ENCODE measurements at places on chromosomes 1 and 21.

GRCh38 chr1:114502080-114502479 is 8.9 kb downstream of the TRIM33 start:
- no peak for DNase-seq

DNA sequence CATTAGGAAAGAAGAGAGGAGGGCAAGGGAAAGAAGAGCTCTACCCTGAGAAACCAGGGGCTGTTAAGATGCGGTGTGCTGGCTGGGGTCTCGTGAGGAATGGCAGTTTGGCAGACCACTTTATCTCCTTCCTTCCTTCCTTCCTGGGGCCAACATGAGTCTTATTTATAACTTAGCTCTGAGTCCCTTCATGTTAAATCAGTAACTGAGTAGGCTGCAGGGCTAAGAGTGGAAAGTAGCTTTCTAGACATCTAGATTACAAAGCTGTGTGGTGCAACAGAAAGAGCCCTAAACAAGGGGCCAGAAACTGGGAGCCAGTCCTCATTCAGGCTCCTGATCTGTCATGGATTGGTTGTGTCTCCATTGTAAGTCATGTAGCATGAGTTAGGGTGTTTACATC is 135.4 kb upstream of the DUSP10 start:
- no peak for DNase-seq

- no peak for DNase-seq
Measured at GRCh38 chr1:199815947-199816346, 211.6 kb upstream of the NR5A2 start.

GRCh38 chr1:189289346-189289745 is 1188.3 kb downstream of the BRINP3 start:
- DNase-seq, result no peak

DNA sequence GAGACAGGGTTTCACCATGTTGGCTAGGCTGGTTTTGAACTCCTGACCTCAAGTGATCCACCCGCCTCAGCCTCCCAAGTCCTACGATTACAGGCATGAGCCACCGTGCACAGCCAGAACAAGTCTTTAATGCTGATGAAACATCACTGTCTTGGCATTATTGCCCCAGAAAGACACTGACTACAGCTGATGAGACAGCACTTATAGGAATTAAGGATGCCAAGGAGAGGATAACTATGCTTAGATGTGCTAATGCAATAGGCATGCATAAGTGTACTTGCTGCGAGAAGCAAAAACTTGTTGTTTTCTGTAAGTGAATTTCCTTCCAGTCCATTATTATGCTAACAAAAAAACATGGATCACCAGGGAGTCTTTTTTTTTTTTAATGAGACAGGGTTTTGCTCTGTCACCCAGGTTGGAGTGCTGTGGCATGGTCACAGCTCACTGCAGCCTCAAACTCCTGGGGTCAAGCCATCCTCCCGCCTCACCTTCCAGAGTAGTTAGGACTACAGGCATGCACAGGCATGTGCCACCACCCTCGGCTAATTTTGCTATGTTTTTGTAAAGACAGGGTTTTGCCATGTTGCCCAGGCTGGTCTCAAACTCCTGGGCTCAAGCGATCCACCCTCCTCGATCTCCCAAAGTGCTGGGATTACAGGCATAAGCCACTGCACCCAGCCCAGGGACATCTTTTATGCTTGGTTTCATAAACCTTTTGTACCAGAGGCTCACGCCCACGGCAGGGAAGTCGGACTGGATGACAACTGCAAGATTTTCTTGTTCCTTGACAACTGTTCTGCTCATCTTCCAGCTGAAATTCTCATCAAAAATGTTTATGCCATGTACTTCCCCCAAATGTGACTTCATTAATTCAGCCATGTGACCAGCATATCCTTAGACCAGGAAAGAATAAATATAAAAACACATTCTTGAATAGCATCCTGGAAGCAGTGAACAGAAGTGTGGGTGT is 23.1 kb downstream of the RHEX start:
- DNase-seq, result no peak

DNA sequence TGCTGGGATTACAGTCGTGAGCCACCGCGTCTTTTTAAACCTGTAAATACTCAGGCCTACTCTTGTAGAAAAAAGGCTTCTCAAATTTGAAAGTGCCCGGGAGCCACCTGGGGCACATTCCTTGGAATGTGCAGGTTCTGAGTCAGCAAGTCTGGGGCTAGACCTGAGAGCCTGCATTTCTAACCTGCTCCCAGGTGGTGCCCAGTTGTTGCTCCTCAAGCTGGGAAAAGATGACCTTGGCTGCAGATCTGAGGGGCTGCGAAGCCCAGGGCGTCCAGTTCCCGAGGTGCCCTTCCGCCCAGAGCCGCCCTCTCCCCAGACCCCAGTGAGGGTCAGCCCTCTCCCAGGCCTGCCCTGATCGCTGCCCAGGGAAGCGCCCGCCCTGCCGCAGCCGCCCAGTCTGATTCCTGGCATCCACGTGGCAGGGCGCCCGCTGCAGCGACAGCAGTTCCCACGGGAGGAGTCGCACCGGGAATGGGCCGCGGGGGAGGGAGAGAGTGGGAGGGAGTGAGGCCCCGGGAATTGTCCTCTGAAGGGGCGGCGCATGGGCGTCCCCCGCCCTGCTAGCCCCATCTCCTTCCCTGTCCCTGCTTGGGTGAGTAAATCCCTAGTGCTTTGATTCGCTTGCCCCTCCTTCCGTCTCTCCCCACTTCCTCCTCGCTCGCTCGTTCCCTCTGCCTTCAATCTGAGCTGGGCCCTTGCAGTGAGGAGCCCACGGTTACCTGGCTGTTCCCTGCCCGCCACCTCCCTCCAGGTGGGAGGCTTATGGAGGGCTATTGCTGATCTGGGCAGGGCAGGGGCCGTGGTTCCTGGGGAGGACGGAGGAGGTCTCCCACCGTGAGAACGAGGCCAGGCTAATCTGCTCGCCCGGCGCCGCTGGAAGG is 18.8 kb upstream of the TENT5B start:
- DNase-seq, result peak; percentile 86

DNA sequence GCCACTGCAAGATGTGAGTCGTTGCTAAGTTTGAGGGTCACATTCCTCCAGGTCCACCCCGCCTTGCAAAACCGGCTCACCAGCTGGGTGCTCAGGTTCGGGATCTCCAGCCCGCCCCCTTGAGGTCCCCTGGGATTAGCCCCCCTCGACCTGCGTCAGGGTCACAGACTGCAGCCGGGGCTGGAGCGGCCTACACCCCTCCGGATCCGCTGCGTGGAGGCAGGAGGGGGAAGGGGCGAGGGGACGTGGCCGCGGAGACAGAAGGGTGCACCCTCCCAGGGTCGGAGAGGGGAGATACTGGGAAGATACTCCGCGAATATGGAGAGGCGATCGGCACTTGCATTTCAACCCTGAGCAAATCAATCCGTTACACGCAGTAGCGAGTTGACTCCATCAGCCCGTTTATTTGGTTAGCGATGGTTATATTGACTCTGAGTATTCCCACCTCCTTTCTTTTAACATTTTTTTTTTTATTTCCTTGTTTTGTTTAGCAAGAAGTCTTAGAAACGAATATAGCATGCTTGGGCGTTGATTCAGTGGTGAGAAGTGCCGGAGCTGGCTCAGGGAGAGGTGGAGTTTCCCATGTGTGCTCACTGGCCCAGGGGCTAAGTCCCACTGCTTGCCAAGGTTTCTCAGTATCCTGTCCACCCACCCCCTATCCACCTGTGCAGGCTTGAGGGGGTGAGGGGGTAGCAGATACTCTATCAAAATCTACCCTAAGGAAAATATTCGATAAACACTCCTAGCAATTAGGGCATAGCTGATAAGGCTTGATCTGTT is 997 bp downstream of the IFNAR2 start:
- DNase-seq, result peak; percentile 65

- DNase-seq, result peak; percentile 31
Measured at GRCh38 chr1:109880971-109881894, 29.4 kb upstream of the CSF1 start.

DNA sequence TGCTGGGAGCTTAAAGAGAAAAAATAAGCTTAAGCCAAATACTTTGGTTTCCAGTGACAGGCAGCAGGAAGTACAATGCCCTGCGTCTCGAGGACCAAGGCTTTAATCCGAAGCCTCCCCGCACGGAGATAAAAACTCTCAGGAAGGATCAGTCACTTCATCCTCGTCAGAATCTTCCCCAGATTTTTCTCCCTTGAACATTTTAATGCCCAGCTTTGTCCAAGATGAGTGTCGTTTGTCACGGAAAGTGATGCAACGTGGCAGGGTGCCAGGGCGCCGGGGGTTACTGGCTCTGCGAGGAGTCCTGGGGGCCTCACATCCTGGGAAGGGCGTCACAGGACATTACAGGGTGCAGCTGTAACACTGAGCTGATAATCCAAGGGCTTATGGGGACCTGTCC is 25.2 kb upstream of the PCBP3 start:
- peak; percentile 74 for DNase-seq

DNA sequence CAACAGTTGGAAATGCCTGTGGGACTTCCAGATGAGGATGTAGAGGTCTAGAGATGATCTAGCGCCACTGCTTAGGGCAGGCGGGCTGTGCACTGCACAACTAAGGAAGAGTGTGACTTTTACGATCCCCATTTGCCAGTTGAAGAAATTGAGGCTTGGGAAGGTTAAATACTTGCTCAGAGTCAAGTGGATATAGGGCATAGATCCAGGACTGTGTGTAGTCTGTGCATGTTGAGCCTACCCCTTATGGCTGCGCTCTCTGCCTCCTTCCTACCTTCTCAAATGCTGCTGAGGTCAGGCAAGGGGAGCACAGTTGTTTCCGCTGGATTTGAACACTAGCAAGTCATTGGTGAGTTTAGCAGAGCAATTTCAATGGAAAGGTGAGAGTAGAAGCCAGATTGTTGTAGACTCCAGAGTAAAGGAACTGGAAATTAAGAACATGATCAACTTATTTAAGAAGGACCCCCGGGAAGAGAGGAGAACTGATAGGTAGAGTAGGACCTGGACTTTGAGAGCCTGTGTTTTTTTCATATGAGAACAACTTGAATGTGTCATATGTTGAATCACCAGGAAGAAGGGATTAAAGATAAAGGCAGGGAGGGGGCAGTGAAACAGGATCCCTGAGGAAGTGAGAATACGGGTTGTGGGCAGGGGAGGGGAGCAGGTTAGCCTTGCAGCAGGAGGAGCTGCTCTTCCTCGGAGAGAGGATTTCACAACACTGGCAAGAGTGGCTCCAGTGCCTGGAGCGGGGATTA is 2.7 kb downstream of the CAPN2 start:
- DNase-seq, result peak; percentile 47

DNA sequence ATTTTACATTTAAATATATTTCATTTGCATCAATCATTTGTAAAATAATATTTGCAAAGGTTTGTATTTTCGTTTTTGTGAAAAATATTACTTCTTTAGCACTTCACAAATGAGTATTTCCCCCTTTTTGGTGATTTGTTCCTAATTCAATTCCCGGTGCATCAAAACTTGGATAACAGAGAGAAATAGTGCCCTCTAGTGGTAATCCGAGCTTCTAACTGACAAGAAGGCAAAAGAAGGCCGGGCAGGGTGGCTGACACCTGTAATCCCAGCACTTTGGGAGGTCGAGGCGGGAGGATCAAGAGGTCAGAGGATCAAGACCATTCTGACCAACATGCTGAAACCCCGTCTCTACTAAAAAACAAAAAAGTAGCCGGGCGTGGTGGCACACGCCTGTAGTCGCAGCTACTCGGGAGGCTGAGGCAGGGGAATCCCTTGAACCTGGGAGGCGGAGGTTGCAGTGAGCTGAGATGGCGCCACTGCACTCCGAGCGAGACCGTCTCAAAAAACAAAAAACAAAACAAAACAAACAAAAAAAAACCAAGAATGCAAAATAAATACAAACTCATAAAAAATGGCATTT is 137.7 kb downstream of the COL11A1 start:
- peak; percentile 86 for DNase-seq

DNA sequence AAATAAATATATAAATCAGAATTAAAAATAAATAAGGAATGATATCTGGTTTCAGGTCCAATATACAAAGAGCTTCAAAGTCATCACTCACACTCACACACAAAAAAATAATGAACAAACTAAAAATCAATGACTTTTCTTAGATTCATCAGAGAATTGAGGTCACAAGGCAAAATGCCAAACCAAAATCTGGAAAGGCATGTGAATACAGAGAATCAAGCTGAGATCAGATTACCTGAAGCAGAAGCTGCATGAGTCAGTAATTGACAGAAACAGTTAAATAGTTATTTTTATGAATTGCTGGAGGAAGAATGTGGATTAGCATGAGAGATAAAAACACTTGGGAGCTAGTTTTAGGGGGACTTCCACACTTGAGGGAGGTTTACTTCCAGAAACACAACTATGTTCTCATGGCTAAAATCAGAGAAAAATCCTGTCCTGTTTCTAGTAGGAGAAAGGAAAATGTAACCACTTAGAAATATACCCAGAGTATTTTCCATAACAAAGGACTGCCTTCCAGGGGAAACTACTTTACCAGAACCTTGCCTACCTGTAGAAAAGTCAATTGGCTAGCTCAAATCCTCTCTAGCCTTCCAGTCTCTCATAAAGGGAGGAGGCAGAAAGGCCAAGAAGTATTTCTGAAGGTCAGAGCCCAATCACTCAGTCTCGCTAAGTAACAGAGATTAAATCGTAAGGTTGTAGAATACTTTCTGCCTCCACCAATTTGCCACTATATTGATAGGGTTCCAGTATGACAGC is 536.6 kb upstream of the NR5A2 start:
- peak; percentile 23 for DNase-seq

- no peak for DNase-seq
Measured at GRCh38 chr1:182095946-182096345, 34.4 kb upstream of the ZNF648 start.

DNA sequence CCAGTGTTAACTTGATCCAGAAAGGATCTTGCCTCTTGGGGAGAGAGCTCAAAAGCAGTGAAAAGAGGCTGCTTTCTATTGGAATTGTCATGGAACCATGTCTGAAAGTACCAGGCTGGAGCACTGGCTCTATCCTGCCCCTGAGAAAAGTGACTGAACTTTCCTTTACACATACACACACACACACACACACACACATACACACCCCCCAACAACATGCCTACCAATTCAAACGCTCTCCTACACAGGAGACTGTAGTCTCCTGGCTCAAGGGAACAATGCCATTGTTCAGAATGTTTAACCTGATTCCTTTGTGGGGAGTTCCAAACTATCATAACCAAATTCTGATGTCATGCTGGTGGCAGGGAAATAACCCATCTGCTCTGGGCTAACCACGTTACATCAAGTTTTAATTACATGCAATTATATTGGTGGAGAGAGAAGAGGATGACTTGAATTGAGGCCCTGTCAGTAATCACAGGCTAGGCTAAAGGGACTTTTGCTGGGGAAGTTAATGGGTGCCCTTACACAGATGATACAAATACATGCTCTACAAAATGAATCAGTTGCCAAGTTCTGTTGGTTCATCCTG is 52.3 kb upstream of the DUSP10 start:
- DNase-seq, result peak; percentile 52
